ENCODE measurements at places on chromosomes 2 and 18. TPM values are rescaled to one million over a fixed set of nuclear protein-coding genes. Genes with fewer than 3 reads are reported as not detected.
A peak's percentile ranks its signal among the peaks of the same experiment; 100 is the strongest.

DNA sequence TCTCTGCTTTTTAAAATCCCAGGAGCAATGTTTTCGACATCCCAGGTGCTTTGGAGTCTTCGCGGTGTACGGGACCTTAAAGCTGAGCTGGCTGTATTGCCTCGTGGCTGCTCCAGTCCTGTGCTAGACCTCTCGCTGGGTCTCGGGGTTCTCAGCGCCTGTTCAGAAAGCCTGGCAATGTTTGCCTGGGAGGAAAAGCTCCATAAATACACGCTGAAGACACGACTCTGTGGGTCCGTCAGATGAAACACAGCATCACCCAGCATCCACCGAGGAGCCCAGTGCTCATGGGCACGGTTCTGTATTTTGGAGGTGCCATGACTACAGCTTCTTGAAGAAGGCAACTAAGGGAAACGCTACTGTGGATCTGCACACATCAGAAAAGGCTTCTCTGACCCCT is 21.6 kb downstream of the MBP start:
- H3K4me3 ChIP-seq: no peak overlapping the region
- DNase-seq: no peak
- H3K27ac ChIP-seq: no peak overlapping the region

DNA sequence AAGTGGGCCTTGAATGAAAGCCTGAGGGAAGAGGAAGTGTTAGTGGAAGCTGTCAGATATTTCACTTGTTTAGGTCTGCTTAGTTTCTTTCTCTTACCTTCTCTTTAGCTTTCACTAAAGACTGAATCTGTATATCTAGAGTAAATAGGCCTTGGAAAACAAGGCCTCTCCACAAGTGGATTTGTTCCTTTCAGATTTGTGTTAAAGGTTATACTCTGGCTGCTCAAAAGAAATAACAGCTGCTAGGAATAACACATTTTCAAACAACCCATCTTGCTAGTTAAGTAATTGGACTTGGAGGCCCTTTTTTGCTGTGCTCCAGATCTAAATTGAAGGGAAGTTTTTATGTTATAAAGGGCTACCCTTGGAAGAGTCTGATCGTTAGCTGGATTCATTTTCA is 236.3 kb downstream of the KIAA1328 start:
- peaks cover 3% of the 10 kb centered on the region for H3K4me1 ChIP-seq
- no peak overlapping the region for H3K4me3 ChIP-seq
- H3K36me3 ChIP-seq: peaks cover 33% of the 10 kb centered on the region

DNA sequence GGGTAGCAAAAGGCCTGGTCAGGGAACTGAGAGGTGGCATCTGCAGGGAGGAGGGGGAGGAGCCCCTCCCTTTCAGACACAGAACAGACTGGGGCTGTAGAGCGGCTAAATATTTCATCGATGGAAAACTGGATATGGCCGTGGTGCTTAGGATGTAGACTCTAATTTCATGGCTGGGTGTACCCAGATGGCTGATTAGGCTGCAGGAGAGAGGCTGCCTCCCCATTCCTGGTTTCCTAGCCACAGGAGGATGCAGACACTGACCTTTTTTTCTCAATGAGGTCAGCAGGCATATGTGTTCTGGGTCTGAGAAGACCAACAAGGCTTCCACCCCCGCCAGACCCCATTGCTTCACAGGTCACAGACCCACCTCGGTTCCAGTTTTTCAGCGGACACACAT is 79.3 kb upstream of the STPG4 start:
- no peak overlapping the region for H3K4me3 ChIP-seq
- H3K27ac ChIP-seq: no peak overlapping the region
- H3K4me1 ChIP-seq: no peaks in the 10 kb centered on the region

- no peak overlapping the region for H3K4me3 ChIP-seq
- H3K4me1 ChIP-seq: no peaks in the 10 kb centered on the region
- H3K27ac ChIP-seq: no peak overlapping the region
- no peak for DNase-seq
- no peaks in the 10 kb centered on the region for H3K27me3 ChIP-seq
Measured at GRCh38 chr18:34297287-34297686, 72.6 kb upstream of the NOL4 start.

GRCh38 chr2:41894563-41895333 is 153.1 kb upstream of the PKDCC start:
- H3K27me3 ChIP-seq: no peaks in the 10 kb centered on the region
- no peaks in the 10 kb centered on the region for H3K36me3 ChIP-seq
- H3K27ac ChIP-seq: no peak overlapping the region
- H3K4me3 ChIP-seq: no peak overlapping the region
- no peaks in the 10 kb centered on the region for H3K4me1 ChIP-seq

DNA sequence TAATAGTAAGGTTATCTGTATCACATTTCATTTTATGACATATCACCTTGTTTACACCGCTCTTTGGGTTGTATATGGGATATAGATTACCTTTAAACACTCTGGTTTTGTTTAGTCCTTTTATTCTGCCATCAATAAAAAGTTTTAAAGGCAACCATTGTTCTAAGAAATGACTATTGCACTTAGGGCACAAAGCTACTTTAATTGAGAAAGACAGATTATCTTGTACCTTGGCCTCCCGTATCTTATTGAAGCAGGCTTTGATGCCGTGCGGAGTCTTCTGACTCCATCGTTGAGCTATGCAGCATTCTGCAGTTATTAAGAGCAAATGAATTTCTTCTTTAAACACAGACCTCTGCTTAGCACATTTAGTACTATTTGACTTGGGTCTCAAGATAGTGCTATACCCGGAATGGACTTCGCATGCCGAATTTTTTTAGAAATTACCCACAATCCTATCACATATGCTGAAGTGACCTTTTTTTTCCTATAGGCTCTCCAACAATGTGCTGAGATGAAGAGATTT is 16.7 kb downstream of the PKDCC start:
- H3K27me3 ChIP-seq: peaks cover 13% of the 10 kb centered on the region
- H3K36me3 ChIP-seq: no peaks in the 10 kb centered on the region

- peaks cover 4% of the 10 kb centered on the region for H3K4me1 ChIP-seq
- H3K27me3 ChIP-seq: no peaks in the 10 kb centered on the region
- no peak for DNase-seq
- H3K4me3 ChIP-seq: no peak overlapping the region
Measured at GRCh38 chr2:239878686-239879085, 146.5 kb downstream of the NDUFA10 start.

DNA sequence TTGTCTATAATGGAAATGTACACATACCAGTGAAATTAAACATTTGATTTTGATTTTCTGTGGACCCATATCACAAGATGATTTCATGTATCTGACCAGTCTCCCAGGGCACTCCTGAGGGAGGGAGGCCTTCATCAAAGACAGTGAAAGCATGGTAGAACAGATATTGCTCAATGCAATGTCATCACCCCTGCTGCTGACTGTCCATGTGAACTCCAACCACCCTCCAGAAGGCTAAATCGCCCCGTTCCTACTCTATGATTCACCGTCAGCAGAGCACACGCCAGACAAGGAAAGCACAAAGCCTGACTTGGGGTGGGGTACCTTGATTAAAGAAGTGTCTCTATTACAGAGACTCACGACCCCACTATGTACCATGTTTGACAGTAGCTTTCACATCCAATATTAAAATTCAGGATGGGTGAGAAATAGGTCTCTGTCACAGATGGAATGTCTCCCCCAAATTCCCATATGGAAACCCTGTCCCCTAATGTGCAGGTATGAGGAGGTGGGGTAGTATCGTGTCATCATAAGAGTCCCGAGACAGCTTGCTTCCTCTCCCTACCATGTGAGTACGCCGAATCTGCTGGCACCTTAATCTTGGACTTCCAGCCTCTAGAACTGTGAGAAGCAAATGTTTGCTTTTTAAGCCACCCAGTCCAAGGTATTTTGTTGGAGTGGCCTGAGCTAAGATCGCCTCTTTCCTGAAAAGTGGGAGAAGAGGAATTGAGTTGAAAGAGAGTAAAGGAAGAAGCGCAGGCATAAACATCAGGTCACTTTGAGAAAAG is 42.4 kb downstream of the CYB5A start:
- H3K4me3 ChIP-seq: no peak overlapping the region
- peaks cover 19% of the 10 kb centered on the region for H3K4me1 ChIP-seq
- DNase-seq: no peak

DNA sequence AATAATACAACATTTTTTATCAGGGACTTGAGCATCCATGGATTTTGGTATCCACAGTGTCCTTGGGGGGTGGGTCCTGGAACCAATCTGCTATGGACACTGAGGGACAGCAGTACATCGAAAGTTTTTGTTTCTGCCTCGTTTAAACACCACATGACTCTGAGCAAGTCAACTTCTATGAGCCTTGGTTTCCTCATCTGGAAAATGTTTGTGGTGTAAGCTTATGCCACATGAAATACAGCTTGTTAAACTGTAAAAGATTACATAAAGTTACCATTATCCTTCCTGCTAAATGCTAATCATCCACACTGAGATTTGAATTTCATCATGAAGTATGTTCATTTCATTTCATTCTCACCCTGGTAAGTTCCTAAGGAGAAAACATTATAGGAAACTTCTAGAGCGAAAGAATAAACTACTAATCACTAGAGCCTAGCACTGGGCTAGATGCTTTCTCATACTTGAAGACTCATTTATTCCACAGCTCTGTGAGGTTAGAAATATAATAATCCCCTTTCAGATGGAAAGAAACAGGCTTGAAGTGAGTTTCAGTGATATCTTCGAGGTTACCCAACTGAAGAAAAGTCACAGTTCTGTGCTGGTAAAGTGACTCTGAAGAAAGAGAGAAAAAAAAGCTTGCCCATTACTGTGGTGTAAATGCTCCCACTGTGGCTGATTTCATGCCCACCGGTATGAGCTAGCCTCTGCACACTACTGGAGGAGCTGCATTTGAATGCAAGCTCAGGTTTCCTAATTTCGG is 29.2 kb downstream of the MCFD2 start:
- H3K27ac ChIP-seq: peak overlapping the region; percentile 15
- no peak for DNase-seq
- no peak overlapping the region for H3K4me3 ChIP-seq

DNA sequence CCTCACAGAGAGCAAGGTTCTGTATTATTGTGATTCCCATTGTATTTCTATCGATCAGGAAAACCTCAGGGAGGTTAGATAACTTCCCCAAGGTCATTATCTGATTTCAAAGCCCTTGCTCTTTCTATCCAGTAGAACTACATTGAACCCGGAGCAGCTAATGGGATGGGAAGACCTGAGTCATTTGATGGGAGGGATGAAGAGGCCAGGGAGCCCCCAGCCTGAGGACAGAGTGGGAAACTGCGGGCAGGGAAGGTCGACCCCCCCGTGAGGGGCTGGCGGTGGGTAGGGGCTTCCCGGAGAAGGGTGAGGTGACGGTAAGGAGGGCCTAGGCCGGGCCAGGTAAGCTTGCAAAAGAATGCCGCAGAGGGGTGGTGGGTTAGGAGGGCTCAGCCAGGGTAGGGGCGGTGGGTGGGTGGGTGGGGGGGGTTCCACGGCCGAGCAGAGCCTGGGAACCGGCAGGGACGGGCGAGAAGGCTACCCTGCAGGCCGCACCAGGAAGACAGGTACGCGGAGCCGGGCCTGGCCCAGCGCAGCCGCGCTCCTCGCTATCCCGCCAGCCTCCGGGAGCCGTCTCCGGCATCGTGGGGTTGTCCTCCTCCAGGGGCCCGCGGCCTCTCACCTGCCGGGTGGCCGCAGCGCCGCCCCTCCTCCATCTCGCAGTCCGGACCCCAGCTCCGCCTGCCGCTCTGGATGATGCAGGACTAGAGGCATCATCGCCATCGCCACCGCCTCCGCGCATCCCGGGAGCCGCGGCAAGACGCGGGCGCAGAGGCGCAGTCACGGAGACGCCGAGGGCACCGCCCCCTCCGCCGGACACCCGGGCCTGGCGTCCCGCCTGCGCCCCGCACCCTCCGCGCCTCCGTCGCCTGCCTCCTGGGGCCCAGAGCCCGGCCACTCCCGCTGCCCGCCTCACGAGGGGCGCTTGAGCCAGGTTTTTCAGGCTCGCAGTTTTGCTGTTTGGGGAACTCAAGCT is at the start of gene GPR75:
Gene GPR75, minus strand, starts transcription at position 762 of the 976 bp plus-strand sequence. CDS start 5,211 bp downstream, outside the sequence.
- H3K27me3 ChIP-seq: no peaks in the 10 kb centered on the region
- peaks cover 16% of the 10 kb centered on the region for H3K36me3 ChIP-seq
- H3K4me3 ChIP-seq: no peak within 1 kb of the TSS
- DNase-seq: no peak
- H3K27ac ChIP-seq: no peak within 1 kb of the TSS

DNA sequence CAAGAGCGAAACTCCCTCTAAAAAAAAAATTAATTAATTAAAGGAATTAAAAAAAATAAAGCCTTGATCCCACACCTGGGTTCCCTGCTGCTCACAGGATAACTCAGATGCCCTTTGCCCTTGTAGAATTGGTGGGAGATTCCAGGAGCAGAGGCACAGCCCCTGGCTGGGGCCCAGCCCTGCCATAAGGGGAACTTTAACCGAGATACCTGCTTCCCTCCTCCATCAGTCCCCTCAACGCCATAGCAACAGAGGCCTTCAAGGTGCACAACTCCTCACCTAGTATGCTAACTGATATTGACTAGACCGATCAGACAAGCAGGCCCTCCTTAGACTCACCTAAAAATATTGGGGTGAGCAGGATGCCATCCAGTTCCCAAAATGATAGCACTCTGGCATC is 23.6 kb downstream of the TEX44 start:
- H3K27me3 ChIP-seq: no peaks in the 10 kb centered on the region
- no peak overlapping the region for H3K4me3 ChIP-seq
- H3K36me3 ChIP-seq: no peaks in the 10 kb centered on the region
- DNase-seq: no peak

DNA sequence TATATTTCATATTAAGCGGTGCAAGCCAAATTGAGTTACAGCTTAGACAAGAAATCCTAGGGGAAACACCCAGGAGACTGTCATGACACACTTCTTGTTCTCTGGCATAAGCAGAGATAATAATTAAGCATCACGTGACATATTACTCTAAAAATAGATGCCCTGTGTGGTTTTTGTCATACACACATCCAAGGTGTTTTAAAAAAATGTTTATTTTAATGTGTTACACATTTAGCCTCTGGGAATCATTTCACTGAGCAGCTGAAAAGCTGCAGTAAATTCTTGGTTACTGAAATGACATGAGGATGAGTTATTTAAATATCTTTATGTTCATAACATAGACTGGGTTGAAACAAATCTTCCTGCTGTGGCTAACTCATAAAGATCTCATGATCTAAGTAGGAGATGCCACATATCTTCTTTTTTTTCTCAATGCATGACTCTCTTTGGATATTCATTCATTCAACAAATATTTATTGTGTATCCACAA is 38.0 kb upstream of the ERMN start:
- H3K4me3 ChIP-seq: no peak overlapping the region
- H3K27me3 ChIP-seq: no peaks in the 10 kb centered on the region
- H3K36me3 ChIP-seq: peaks cover 33% of the 10 kb centered on the region

DNA sequence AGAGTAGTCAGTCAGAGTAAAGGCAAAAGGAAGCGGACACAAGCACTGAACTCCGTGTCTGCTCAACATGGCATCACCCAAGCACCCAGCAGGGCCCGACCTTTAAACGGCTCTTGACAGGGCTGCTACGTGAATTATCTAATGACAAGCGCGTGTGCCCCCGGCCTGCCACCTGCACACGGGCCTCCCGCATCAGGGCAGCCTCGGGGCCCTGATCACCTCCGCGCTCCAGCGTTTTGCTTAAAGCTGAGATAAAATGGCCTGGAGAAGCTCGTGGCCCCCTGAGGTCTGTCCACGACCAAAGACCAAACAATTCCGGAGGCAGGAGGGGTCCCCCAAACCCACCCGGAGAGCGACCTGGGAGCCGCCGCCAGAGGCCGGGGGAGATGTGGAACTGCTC is 376 bp downstream of the NDUFA10 start:
- peak overlapping the region; percentile 91 for H3K4me3 ChIP-seq
- peaks cover 17% of the 10 kb centered on the region for H3K36me3 ChIP-seq
- H3K27me3 ChIP-seq: peaks cover 6% of the 10 kb centered on the region
- DNase-seq: peak; percentile 49
- peak overlapping the region; percentile 94 for H3K27ac ChIP-seq

The CHRND gene
- not detected for total RNA-seq

The NPAS2 gene
- 12.0 TPM for total RNA-seq

The CDK5R2 gene
- total RNA-seq: not detected

The WDCP gene
- 13.2 TPM for total RNA-seq

The UNC50 gene
- total RNA-seq: 21.1 TPM

The PLGLB1 gene
- total RNA-seq: 1.3 TPM

The ZAP70 gene
- 153 TPM for total RNA-seq

Measured in activated CD4-positive, alpha-beta T cell treated with anti-CD3 and anti-CD28 coated beads for 36 hours (primary cell).